ENCODE measurements at places on chromosomes 4 and X.

DNA sequence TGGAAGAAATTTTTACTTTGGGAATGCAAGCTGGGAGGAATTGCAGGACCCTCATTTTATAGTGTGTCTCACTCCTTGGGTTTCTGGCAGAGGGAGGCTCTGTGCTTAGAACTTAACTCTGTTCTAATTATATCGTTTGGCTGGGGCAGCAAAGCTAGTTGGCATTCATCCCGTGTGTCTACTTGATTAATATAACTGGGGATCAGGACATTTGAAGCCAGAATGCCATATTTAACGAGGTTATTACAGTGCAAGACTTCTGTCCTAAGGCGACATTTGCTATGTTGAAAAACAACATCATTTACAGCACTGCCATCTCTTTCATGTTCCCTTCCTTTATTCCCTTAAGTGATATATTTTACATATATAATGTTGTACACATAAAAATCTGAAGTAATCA, 179.1 kb upstream of the TBC1D9 start:
- ATAC-seq = no peak

- ATAC-seq = peak; percentile 66
These were observed 8.7 kb upstream of the SLC25A4 start for GRCh38 chr4:185134307-185134869.

DNA sequence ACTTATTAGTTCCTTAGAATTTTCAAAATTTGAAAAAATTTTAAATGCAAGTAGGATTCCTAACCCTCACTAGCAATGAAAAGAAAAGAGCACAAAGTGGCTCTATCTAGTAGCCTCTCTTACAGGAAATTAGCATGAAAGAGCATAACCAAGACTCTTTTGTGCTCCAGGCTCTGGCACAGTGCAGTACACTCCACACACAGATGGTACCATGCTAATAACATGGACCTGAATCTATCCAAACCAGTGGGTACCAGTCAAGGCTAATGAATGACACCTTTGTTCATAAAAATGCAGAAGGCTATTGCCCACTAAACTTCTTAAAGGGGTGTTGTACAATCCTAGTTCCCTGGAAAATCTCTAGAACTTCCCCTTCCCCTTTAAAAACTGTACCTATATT, 119.0 kb downstream of the MANBA start:
- ATAC-seq = peak; percentile 65

- ATAC-seq = no peak
These were observed 4.8 kb downstream of the MND1 start for GRCh38 chr4:153349206-153349805.
